Stimulated activated CD8-positive, alpha-beta memory T cell treated with anti-CD3 and anti-CD28 coated beads, Interleukin-15, amount 100 ng/mL, for 4 hours (primary cell): ENCODE measurements at places on chromosomes 12 and 14.

DNA sequence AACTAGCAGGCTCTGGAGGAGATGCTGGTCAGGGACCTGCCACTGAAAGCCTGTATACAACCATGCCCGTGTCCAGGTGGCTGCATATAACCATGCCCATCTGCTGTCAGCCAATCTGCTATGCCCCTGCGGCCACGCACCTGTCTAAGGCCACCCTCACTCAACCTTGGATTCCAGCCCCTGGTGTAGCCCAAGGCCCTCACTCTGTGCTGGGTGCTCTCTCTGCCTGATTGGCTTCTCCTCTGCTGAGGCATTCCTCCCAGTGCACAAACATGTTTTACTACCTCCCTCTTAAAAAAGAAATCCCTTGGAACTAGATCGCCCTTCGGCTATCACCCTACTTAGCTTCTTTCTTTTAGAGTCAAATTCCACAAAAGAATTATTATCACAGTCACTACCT, 45.5 kb downstream of the ZFP36L1 start:
- no peak for DNase-seq

DNA sequence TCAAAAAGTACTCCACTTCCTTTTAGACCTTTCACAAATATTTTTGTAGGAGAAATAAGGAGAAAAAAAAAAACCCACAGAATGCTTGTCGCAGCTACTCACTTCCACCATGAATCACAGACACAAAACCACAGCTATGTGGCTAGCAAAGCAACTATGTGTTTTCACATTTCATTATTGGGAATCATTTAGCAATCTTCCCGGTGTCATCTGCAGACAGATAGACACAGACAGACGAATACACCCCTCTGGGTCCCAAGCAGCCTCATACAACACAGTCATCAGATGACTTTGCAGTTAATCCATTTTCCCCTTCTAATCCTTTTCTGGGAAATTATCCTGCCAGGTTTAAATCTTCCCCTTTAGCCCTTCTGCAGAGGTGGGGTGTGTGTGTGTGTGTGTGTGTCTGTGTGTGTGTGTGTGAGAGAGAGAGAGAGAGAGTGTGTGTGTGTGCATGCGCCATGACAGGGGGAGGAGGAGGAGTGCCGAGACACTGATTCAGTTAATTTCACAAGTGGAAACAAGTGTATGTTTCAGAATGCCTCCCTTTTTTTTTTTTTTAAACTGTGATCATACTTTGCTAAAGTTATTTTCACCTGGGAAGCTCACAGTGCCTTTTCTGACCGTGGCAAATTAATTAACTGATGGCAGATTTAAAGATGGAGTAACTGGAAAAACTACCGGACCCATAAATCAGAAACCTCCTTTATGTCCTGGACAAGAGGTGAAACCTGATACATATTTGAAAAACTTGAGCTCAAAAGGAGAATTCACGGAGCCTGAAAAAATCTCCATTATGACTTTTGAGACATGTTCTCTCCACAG, 39.9 kb downstream of the LTBP2 start:
- no peak for DNase-seq

- no peak for DNase-seq
These were observed 571.7 kb upstream of the LRFN5 start for GRCh38 chr14:41034969-41035368.

DNA sequence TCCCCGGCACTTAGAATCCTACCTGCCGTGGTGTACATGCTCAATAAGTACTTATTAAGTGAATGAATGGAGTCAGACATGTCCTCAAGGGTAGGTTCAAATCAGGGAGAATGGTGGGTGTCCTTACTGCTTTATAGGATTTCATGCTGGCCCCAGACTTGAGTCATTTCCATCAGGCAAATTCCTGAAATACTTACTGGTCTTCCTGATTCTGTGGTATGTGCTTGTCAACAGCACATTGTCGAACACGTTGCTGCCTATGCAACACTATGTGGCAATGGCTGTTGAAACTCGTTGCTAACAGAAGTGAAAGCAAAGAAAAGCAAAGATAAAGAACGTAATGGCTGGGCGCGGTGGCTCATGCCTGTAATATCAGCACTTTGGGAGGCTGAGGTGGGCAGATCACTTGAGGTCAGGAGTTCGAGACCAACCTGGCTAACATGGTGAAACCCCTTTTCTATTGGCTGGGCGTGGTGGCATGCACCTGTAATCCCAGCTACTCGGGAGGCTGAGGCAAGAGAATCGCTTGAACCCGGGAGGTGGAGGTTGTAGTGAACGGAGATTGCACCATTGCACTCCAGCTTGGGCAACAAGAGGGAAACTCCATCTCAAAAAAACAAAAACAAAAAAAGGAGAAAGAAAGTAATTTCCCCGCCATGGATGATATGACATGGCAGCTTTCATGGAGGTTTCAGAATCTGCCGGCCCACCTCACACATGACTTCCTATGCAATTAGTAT, 214.9 kb downstream of the ZFP36L1 start:
- DNase-seq, result no peak

DNA sequence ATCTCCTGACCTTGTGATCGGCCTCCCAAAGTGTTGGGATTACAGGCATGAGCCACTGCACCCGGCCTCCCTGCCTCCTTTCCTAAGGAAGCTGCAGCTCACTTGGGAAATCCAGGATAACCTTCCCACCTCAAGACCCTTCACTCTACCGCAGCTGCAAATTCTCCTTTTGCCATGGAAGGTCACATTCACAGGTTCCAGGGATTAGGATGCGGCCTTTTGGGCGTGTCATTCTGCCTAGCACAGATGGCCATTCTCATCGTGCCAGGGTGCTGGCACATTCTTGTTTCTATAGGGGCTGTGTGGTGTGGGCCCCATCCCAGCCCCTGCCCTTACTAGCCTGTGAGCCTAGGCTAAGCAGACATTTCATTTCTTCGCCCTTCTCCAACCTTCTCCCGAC, 219.9 kb downstream of the CHST11 start:
- no peak for DNase-seq
